ENCODE measurements at places on chromosomes 1 and 21. TPM values are rescaled to one million over a fixed set of nuclear protein-coding genes. Genes with fewer than 3 reads are reported as not detected.

GRCh38 chr1:33182401-33182841, 578 bp upstream of the TRIM62 start:
- DNase-seq: peak; percentile 22

DNA sequence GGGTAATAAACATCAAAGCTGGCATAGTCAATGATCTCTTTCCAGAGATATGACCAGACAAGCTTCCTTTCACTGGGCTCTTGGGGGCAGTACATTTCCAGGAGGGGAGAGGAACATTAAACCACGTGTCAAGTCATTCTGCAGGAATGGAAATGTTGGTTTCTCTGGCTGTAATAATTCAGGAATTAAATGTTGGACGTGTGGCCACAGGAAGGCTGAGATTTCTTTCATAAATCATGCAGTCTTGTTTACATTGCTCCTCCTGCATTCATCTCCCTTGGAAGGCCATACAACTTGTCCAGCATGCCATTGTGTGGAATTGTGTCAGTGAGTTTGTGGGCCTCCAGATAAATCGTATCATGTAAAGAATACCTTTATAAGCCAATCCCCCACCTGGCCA, 259.2 kb downstream of the ADGRL2 start:
- no peak for DNase-seq

DNA sequence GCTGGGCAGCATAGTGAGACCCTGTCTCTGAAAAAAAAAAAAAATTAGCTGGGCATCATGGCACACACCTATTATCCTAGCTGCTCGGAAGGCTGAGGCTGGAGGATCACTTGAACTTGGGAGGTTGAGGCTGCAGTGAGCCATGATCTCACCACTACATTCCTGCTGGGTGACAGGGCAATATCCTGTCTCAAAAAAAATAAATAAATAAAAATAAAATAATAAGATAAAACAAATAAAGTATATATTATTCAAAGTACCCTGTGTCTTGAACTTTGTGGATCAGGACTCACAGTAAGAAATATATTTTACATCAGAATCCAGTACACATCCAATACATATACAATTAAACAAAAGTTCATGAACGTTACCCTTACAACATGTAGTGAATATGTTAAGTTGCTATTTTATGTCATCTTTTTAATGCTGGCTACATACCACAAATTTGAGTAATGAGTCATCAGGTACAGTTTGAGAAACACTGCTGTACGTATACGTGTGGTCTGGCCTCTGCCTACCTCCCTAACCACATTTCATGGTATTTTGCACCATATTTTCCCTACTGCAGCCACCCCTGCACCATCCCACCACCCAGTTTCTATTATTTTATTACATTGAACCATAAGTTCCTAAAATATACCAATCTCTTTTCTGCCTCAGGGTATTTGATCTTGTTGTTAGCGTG, 4.4 kb downstream of the NME7 start:
- no peak for DNase-seq

DNA sequence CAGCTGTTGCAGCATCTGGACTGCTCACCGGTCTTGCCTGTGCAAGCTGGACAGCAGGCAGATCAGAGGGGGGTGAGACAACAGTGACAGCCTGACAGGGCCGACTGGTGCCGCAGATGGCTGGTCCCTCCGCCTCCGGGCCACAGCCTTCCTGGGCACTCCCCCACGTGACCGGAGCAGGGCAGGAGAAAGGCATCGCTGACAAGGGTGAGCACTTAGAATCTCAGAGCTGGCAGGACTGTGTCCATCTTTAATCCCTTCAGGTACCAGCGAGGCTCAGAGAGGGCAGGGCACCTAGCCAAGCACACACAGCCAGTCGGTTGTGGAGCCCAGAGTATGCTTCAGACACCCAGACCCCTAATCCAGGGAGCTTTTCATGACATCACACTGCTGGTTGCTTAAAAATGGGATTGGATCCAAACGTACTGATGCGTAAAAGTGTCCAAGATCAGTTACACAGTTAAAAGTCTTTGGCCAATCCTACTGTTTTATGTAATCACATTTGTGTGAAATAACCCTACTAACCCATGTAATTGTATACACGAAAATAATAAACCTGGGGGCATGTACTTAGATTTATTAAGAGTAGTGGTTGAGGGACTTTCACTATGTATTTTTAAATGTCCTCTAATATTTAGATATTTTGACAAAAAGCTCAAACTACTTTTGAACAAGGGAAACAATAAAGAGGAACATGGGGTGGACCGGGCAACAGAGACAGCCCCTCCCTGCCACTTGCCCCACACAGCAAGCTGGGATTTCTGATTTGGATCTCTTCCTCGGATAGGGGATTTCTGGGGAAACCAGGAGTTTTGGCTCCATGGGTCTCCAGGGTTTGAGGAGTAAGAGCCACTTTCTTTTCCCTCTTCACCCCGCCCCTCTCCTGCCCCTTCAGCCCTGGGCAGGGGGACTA, 758 bp upstream of the CNTN2 start:
- DNase-seq: no peak

- no peak for DNase-seq
These were observed 49.6 kb downstream of the TSEN15 start for GRCh38 chr1:184101141-184101540.

The TMEM125 gene
- 121 TPM for total RNA-seq

GRCh38 chr21:40445349-40445921, 401.5 kb downstream of the DSCAM start:
- DNase-seq: no peak

The ANGPTL3 gene
- not detected for total RNA-seq

- peak; percentile 21 for DNase-seq
These were observed 69.4 kb downstream of the ALG14 start for GRCh38 chr1:95003433-95003738.

The TATDN3 gene
- total RNA-seq: 12.1 TPM

DNA sequence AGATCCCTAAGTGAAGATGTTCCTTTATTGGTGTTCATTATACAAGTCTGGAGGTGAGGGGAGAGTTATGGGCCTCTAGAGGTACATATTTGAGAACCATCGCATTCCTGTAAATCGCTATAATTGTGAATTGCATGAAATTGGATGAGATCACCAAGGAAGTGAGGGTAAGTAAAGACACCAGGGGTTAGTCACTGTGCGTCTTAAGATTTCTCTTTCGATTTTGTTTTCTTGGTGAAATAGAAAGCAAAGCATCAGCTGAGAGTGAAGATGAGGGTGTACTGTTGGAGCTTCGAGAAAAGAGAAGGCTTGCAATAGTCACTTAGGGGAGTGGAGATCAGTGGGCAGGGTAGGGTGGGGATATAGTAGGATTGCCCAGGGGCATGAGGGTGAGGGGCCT, 82.1 kb downstream of the RAVER2 start:
- DNase-seq: no peak

GRCh38 chr1:118333601-118334210, 148.7 kb upstream of the SPAG17 start:
- no peak for DNase-seq

DNA sequence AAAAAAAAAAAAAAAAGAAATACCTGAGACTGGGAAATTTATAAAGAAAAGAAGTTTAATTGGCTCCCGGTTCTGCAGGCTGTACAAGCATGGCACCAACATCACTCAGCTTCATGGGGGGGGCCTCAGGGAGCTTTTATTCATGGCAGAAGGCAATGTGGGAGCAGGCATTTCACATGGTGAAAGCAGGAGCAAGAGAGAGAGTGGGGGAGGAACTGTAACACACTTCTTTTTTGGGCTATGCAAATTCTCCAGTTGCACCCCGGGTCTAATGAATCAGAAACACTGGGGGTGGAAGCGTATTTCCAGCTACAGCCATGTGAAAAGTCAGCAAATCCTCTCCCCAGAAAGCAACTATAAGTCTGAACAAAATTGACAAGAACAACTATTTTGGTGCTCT, 11.8 kb upstream of the SOD1 start:
- DNase-seq: no peak

GRCh38 chr1:34761776-34762307, 2.3 kb downstream of the GJB4 start:
- DNase-seq: no peak

- no peak for DNase-seq
These were observed 14.5 kb upstream of the RPS8 start for GRCh38 chr1:44760876-44761275.

The MAB21L3 gene
- 0.67 TPM for total RNA-seq

The GBP7 gene
- total RNA-seq: not detected

- DNase-seq: no peak
These were observed 17.9 kb upstream of the ABCG1 start for GRCh38 chr21:42200906-42201614.

GRCh38 chr1:175094626-175095025, 27.0 kb downstream of the TNN start:
- DNase-seq: no peak
